Natural killer cell (primary cell): ENCODE measurements at places on chromosomes 16 and 17.

GRCh38 chr16:73142053-73142854, 94.3 kb upstream of the ZFHX3 start:
- no peak for DNase-seq

GRCh38 chr17:28443901-28444638, 29.4 kb upstream of the SLC13A2 start:
- no peak for DNase-seq

- no peak for DNase-seq
These were observed 110.8 kb downstream of the C16orf78 start for GRCh38 chr16:49484451-49484849.

- no peak for DNase-seq
These were observed 46.4 kb upstream of the CLEC3A start for GRCh38 chr16:77975942-77976341.

- DNase-seq = peak; percentile 70
These were observed 449 bp downstream of the SMCR8 start for GRCh38 chr17:18315562-18315922.

GRCh38 chr17:62790564-62790986, 17.5 kb downstream of the MARCHF10 start:
- no peak for DNase-seq

- peak; percentile 48 for DNase-seq
These were observed 4.4 kb downstream of the KDM6B start for GRCh38 chr17:7838090-7839075.

- no peak for DNase-seq
These were observed 23.4 kb downstream of the WWOX start for GRCh38 chr16:78122774-78123315.

DNA sequence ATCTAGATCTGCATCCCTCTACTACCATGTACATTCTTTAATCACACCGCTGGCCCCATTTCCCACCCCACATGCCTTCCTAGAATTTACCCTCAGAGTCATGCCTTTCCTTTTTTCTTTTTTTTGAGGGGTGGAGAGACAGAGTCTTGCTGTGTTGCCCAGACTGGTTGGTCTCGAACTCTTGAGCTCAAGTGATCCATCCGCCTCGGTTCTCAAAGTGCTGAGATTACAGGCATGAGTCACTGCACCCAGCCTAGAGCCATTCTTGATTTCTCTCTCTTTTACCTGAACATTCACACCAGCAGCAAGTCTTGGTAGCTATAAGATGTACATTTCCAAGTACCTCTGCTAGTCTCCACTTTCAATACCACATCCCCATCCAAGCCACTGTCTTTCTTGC, 2.1 kb downstream of the PAGR1 start:
- no peak for DNase-seq

- no peak for DNase-seq
These were observed 1.1 kb downstream of the GJC1 start for GRCh38 chr17:44828919-44829522.

DNA sequence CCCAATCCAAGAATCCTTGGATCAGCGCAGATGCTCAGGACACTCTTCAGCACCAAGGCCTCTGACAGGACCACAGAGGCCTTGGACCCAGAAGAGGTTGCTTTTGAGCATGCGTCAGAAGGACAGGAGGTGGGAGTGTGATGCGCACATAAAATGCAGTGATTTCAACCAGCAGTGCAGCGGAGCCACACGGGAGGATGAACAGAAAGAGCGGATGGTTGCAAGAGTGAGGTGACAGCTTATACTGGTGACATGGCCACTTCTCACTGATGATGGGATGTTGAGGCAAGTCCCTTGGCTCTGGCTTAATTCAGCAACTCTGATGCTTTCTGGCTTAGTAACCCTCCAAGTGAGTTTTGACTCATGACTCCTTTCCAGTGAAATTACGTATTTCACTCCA, 25.2 kb upstream of the ERN1 start:
- no peak for DNase-seq

GRCh38 chr16:72837846-72838585, 209.9 kb downstream of the ZFHX3 start:
- DNase-seq = no peak

- no peak for DNase-seq
These were observed 79.2 kb downstream of the SLC39A11 start for GRCh38 chr17:73013301-73013700.

- no peak for DNase-seq
These were observed 5.4 kb downstream of the GSG1L2 start for GRCh38 chr17:9816472-9816871.

DNA sequence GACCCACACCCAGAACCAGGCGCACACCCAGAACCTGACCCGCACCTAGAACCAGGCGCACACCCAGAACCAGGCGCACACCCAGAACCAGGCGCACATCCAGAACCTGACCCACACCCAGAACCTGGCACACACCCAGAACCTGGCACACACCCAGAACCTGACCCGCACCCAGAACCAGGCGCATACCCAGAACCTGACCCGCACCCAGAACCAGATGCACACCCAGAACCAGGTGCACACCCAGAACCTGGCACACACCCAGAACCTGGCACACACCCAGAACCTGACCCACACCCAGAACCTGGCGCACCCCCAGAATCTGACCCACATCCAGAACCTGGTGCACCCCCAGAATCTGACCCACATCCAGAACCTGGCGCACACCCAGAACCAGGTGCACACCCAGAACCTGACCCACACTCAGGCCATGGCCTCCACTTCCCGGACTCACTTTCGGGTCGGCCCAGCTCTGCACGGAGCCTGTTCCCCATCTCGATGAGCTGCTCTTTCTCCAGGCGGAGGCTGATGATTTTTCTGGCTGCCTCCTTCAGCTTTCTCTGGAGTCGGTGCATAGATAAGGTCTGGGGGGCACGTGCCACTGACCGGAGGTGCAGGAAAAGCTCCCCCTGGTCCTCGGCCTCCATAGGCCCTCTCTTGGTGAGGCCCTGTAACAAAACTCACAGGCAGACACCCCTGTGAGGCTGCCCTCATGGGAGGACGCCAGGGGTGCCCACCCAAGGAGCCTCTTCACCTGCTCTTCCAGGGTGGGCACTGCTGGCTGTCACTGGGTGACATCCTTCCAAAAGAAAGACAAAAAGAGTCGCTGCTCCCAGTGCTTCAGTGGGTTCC, 53.3 kb upstream of the FASN start:
- no peak for DNase-seq

DNA sequence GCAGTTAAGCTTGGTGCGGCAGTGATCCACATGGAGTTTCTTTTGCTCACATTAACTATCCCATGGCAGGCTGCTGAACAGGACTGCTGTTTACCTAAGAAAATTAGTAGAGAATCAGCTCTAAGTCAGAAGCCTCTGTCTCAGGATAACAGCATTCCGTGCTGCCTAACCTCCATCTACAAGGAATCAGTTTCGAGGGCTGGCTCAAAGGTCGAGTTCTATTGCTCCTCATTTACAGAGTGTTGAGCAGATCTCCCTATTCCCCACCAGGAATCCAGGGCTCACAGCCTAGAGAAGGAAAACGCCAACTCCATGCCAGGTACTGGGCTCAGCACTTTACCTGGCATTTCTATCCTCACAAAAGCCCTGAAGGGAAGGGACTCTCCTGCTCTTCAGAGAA, 9.9 kb downstream of the GINS2 start:
- no peak for DNase-seq

GRCh38 chr16:67187175-67187890, 2.6 kb downstream of the EXOC3L1 start:
- DNase-seq = no peak

DNA sequence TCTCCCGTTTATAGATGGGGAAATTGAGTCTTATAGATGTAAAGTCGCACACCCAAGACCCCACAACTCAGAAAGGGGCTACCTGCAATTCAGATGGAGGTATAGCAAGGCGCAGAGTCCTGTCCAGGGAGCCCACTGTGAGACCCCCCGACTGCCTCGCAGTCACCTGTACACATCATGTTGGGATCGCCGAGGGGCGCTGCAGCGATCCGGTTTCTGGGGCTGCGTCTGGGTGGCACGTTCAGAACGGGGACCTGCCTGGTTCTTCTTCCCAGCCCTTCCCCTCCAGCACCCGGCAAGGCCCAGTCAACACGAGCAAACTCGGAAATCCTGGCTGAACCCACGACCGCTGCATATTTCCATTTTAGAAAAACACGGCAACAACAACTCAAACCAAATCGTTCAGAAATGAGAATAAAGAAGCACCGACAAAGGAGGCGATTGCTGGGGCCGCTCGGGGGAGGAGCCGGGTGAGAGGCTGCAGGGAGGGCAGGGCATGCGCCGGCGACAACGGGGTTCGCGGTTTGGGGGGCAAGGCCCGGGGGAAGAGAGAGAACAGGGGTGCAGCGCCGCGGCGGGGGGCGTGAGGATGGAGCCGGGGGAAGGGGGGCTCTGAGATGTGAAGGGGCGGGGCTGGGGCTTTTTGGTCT, 643 bp downstream of the HSDL1 start:
- peak; percentile 62 for DNase-seq

DNA sequence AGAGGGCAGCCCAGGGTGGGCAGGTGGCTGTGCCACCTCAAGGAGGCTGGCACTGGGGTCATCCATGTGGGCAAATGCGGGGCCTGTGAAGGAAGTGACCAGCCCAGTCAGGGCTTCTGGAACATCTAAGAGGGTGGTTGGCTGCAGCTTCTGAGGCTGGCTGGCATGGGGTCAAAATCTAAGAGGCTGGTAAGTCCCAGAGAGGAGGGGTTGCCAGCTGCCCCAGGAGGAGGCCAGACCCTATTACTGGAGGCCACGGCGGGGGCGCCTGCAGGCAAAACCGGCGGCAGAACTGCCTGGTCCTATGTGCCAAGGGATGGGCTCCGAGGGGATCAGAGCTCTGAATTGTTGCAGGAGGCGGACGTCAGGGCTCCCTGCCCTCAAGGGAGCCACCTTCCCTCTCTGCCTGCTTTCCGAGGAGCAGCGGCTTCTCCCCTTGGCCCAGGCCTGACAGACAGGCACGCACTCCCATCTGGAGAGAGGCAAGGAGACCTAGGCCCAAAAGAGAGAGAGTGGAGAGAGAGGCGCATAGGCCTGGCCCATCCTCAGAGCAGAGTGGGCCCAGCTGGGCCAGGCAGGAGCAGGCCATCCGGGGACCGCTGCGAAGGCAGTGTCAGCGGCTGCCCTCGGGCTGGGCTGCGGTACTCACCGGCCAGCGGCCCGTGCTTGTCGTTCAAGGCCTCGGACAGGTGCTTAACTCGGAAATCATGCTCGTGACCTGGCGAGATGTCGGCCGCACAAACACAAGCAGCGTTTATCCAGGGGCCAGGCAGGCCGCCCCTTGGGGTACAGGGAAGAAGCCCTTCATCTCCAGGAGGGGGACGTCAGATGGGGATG, 10.9 kb downstream of the ZACN start:
- no peak for DNase-seq

GRCh38 chr16:5510819-5511370, 413.3 kb upstream of the EEF2KMT start:
- no peak for DNase-seq

- DNase-seq = no peak
These were observed 1.6 kb downstream of the UBE2Z start for GRCh38 chr17:48909783-48910182.

GRCh38 chr17:545156-545555, 169.5 kb downstream of the VPS53 start:
- DNase-seq = no peak

DNA sequence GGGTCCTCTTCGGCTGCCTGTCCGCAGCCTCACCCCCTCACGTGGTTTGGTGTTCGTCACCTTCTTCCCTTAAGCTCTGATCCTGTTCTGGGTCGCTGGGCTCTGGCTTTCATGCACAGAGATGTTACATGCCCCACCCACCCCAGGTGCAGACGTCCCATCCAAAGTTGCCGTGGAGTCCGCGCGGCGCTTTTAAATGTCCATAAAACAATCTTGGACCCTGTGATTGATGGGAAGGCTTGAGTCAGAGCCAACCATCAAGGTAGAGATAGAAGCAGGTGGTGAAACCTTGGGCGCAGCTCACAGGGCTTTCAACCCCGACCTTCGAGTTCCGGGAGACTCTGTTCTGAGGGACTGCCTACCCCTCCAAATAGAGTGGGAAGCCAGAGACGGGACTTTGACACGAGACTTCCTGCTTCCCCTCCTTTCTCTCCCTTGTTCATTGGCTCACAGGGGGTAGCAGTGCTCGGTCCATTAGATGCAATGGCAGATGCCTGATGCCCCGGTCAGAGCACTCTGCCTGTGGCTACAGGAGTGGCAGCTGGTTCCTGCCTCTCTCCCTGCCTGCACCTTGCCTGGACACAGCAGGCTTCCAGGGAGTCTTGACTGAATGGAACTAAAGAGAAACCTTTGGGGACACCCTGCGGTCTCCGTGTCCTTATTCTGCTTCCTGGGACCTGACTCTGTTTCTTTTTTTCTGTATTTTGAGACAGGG, 4.0 kb downstream of the ENGASE start:
- DNase-seq = no peak

- DNase-seq = no peak
These were observed 759.9 kb downstream of the KCNJ2 start for GRCh38 chr17:70929226-70929625.

DNA sequence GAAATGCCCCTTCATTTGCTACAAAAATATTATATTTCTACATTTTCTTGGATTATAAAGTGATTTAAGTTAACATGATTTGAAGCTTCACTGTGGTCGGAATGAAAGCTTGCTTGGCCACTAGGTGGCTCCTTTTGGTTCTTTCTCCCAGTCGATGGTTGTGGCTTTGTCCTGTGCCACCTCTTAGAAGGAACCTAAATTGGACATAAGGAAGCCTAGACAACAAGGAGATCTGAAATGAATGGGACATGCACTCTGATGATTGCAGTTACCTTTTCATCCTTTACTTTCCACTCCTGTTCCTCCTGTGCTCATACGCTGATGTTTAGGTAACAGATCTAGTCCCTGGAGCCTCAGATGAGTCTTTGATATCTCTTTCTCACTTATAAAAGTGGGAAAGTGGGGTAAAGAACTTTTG, 39.2 kb downstream of the FTO start:
- DNase-seq = peak; percentile 42

GRCh38 chr16:49604602-49605001, 231.0 kb downstream of the C16orf78 start:
- no peak for DNase-seq

- DNase-seq = no peak
These were observed 8.0 kb downstream of the TNFAIP1 start for GRCh38 chr17:28343491-28343932.

DNA sequence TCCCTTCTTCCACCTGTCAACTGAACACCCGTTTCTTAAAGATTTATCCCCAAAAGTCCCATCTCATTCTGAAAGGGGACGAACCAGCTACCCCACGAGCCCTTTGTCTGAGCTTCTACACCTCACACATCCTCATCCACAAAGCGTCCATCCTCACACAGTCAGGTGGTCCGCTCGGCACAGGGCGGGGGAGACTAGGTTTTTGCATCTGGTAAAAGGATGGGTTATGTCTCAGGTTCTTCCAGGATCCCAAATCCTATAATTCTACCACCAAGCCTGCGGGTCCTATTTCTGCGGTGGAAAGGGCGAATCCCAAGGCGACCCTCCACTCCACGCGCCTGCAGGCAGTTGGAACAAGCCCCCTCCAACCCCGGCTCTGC, 458 bp downstream of the GFOD2 start:
- DNase-seq = no peak

DNA sequence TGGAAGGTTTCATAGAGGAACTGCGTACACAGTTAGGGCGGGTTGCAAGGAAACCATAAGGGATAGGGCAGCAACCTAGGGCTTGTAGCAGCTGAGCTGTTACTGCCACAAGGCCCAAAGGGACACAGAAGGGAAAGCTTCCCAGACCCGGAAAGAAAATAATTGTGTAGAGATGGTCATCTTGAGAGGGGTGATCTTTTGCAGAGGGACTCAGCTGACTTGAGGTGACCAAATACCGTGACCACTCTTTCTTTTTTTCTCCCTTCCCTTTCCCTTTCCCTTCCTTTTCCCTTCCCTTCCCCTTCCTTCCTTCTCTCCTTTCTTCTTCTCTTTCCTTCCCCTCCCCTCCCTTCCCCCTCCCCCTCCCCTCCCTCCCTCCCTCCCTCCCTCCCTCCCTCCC, 8.5 kb upstream of the CREBBP start:
- no peak for DNase-seq

GRCh38 chr16:17654142-17654541, 183.4 kb upstream of the XYLT1 start:
- DNase-seq = no peak
